Sigmoid colon (tissue), 7 donors: ENCODE measurements at places on chromosomes 4 and X. TPM values are rescaled to one million over a fixed set of nuclear protein-coding genes. Genes with fewer than 3 reads are reported as not detected.

Gene RPS6KA6
- total RNA-seq, result 4.6 TPM

Gene FDCSP
- not detected for total RNA-seq

Gene NXF2
- total RNA-seq, result not detected

Gene DOCK11
- 40.7 TPM for total RNA-seq

Gene PAGE2
- not detected for total RNA-seq

Gene SYP
- 4.1 TPM for total RNA-seq

Gene SORBS2
- 889 TPM for total RNA-seq

Gene CNKSR2
- 4.8 TPM for total RNA-seq

Gene F8A2
- total RNA-seq, result not detected

DNA sequence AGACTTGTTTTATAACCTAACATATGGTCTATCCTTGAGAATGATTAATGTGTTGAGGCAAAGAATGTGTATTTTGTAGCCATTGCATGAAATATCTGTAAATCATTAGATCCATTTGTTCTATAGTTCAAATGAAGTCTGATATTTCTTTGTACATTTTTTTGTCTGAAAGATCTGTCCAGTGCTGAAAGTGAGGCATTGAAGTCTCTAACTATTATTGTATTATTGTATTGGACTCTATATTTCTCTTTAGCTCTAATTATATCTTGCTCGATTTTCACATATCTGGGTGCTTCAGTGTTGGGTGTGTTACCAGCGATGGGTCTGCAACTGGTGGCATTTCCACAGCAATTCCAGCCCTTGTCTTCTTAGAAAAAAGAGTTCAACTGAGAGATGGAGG is 76.0 kb downstream of the PBDC1 start:
- no peak for DNase-seq
- H3K4me3 ChIP-seq, result no peak overlapping the region
- no peaks in the 10 kb centered on the region for H3K36me3 ChIP-seq
- no peaks in the 10 kb centered on the region for H3K27me3 ChIP-seq
- no peaks in the 10 kb centered on the region for H3K4me1 ChIP-seq
- H3K27ac ChIP-seq, result no peak overlapping the region

GRCh38 chr4:23355258-23355657 is 534.6 kb downstream of the PPARGC1A start:
- no peaks in the 10 kb centered on the region for H3K27me3 ChIP-seq
- DNase-seq, result no peak
- no peak overlapping the region for H3K4me3 ChIP-seq
- H3K27ac ChIP-seq, result no peak overlapping the region
- H3K4me1 ChIP-seq, result no peaks in the 10 kb centered on the region

- H3K4me3 ChIP-seq, result peak overlapping the region; percentile 60
- H3K27ac ChIP-seq, result no peak overlapping the region
- no peak for DNase-seq
- peaks cover 21% of the 10 kb centered on the region for H3K27me3 ChIP-seq
Measured at GRCh38 chr4:1168191-1169101, 3.9 kb downstream of the SPON2 start.

- no peak for DNase-seq
- no peak overlapping the region for H3K4me3 ChIP-seq
- no peaks in the 10 kb centered on the region for H3K4me1 ChIP-seq
- H3K36me3 ChIP-seq, result no peaks in the 10 kb centered on the region
Measured at GRCh38 chrX:41421071-41421729, 25.9 kb upstream of the NYX start.

DNA sequence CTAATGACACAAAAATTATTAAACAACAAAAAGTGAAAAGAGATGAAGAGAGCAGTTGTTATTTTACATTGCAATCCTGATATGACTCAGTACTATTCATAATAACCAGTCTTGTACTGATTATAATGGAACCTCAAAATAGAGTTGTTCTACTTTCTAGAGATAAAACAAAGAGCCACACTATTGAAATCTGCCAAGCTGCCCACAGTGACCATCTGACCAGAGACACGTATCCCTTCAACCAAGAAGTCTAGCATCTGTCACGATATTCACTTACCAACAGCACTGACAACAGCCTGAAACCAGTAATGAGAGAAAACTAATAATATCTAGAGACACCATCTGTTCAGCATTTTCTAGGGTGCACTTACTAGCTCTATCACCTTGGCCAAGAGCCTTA is 466.7 kb downstream of the NKX6-1 start:
- no peaks in the 10 kb centered on the region for H3K36me3 ChIP-seq
- no peak for DNase-seq
- H3K4me1 ChIP-seq, result no peaks in the 10 kb centered on the region

GRCh38 chrX:104253567-104254441 is 929 bp downstream of the ESX1 start:
- no peak overlapping the region for H3K4me3 ChIP-seq
- H3K27me3 ChIP-seq, result peaks cover 36% of the 10 kb centered on the region
- peaks cover 11% of the 10 kb centered on the region for H3K4me1 ChIP-seq
- H3K36me3 ChIP-seq, result no peaks in the 10 kb centered on the region
- H3K27ac ChIP-seq, result no peak overlapping the region
- no peak for DNase-seq

DNA sequence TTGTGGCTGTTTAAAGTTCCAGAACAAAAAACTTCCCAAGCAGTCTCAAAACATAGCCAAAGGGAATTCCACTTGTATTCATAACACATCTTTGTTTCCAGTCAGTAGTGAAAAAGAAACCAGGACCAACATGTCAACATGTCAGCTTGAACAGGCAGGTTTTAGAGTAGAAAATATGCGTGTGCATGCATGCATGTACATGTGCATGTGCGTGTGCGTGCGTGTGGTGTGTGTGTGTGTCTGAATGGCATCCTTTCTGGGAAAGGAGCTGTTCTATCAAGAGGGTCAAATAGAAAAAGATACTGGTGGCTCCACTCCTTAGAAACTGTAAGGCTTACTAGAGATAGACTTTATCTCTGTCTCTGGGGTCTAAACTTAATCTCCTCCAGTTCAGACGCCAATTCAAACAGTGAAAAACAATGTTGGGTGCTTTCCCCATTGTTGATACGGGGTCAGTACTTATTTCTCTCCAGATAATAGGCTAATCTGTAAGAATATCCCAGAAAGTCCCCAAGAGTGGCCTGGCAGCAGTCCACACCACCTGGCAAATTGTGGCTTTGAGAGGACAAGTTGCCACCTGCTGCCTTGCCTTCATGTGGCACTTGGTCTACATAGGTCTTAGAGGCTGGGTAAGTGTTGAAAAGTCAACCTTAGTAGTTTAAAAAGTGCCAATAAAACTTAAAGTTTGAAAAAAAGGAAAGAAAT is 110.4 kb downstream of the SCD5 start:
- H3K4me1 ChIP-seq, result no peaks in the 10 kb centered on the region
- H3K36me3 ChIP-seq, result no peaks in the 10 kb centered on the region

DNA sequence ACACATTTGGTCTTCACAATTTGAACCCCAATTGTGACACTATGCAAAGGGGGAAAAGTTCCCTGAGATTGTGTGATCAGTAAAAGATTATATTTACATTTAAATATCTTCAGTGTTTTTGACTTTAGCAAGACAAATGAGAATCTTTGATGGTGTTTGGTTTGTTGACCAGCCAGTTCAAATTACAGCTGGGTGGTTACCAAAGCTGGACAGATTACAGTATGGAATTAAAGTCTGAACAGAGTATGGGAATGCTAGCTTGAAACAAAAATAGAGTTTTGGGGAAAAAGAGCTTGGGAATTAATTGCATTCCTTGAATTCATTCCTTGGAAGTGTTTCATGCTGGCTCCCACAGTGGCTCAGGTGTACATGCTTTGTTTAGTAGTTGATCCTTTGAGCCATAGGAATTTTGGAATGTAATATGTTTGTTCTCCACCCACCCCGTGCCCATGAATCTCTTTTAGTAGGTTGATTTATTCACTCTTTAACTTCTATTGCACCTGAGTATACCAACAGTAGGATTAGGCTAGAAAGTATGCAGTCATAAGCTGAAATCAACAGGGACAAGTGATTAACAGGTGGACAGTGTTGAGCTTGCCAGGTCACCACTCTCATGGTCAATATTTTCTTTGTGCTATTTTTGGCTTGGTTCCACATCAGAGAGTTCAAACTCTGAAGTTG is 81.1 kb upstream of the HELT start:
- H3K27me3 ChIP-seq, result no peaks in the 10 kb centered on the region
- no peaks in the 10 kb centered on the region for H3K36me3 ChIP-seq
- no peak overlapping the region for H3K27ac ChIP-seq

GRCh38 chr4:14184265-14184664 is 556.7 kb upstream of the BOD1L1 start:
- no peak overlapping the region for H3K4me3 ChIP-seq
- no peaks in the 10 kb centered on the region for H3K27me3 ChIP-seq
- H3K4me1 ChIP-seq, result no peaks in the 10 kb centered on the region

DNA sequence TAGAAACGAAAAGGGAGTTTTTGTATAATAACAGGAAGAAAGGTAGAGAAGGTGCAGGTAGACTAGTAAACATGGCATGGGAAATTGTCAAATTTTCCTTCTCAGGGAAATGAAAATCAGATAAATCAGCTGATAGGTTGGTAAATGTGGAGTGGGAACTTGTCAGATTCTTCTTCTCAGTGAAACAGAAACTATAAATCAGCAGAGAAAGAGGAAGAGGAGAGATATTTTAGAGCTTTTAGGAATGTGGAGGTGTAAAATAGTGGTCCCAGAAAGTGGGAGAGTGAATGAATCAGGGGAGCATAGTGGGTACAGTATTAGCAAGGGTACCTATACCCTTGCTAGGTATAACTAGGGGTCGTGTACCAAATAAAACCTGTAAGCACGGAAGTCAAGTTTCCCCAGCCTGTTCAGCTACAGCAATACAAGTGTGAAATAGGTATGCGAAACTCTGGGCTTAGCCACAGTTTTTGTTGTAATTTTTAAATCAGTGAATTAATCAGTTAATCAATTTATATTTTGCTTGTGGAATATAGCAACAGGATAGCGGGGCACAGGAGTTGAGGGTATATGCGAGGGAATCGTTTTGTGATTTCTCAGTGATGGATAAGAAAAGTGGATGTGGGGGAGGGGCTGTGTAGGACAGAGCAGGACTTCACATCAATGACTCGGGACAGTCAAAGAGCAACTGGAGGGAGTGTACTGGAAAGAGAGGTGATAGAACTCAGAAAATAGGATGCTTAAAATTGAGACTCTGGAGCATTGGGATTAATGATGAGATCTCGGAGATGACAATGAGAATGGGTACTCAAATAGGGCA is 561.5 kb downstream of the INPP4B start:
- DNase-seq, result no peak
- no peak overlapping the region for H3K27ac ChIP-seq
- H3K36me3 ChIP-seq, result no peaks in the 10 kb centered on the region
- no peaks in the 10 kb centered on the region for H3K4me1 ChIP-seq
- no peaks in the 10 kb centered on the region for H3K27me3 ChIP-seq
- no peak overlapping the region for H3K4me3 ChIP-seq

- H3K4me1 ChIP-seq, result no peaks in the 10 kb centered on the region
- no peaks in the 10 kb centered on the region for H3K27me3 ChIP-seq
- H3K36me3 ChIP-seq, result no peaks in the 10 kb centered on the region
- no peak overlapping the region for H3K27ac ChIP-seq
Measured at GRCh38 chrX:53738370-53738906, 51.9 kb upstream of the HUWE1 start.

DNA sequence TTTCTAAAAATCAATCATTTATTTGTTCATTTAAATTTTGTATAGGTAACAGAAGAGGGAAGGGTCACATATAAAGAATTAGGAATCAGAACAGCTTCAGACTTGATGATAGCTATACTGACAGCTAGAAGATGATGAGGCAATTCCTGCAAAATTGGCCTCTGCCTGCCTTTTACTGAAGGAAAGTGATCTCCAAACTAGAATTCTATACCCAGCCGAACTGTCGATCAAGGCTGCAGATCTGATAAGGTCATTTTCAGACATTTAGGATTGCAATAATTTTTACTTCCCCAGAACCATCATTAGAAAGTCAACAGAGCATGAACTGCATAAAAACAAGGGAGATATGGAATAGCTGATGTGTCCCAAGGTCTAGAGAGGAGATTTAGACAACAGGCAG is 66.3 kb downstream of the HTRA3 start:
- H3K4me1 ChIP-seq, result no peaks in the 10 kb centered on the region
- DNase-seq, result no peak
- H3K27ac ChIP-seq, result no peak overlapping the region
- H3K4me3 ChIP-seq, result no peak overlapping the region
- H3K36me3 ChIP-seq, result no peaks in the 10 kb centered on the region

GRCh38 chr4:37970702-37971101 is 10.5 kb downstream of the PTTG2 start:
- no peaks in the 10 kb centered on the region for H3K27me3 ChIP-seq
- H3K36me3 ChIP-seq, result no peaks in the 10 kb centered on the region

DNA sequence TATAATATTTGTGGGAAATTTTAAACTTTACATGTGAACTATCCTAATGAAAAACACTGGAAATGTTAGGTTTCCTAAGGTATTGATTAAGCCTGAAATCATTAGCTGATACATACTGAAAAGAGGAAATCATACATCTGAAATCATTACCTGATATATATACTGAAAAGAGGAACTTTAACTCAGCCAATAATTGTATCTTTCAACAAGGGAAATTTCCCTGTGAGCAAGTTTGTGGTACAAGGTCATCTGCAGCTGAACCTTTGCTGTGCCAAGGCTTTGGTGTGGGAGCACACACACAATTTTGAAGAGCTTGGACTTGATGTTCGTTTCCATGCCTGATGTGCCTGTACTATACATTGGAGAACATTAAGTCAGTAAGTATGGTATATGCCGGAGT is 131.9 kb upstream of the USP9X start:
- no peak for DNase-seq
- no peak overlapping the region for H3K4me3 ChIP-seq
- H3K4me1 ChIP-seq, result no peaks in the 10 kb centered on the region
- H3K27me3 ChIP-seq, result no peaks in the 10 kb centered on the region
- no peak overlapping the region for H3K27ac ChIP-seq
- H3K36me3 ChIP-seq, result no peaks in the 10 kb centered on the region

DNA sequence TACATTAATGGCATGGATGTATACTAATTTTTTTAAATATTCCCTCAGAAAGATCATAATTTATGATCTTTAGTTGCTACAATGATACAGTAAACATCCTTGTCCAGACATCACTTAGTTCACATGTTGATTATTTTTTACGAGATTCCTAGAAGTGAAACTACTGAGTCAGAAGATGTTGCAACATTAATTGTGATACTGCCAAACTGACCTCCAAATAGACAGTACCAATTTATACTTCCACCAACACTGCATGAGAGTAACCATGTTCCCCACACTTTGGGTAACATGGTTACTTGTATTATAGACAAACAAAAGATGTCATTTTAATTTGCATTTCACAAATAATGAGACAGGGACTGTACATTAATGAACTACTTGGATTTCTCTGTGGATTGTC is 19.6 kb downstream of the RCHY1 start:
- DNase-seq, result no peak
- H3K27ac ChIP-seq, result no peak overlapping the region
- H3K4me3 ChIP-seq, result no peak overlapping the region
- no peaks in the 10 kb centered on the region for H3K27me3 ChIP-seq
